ENCODE measurements at places on chromosomes 1 and 21.

DNA sequence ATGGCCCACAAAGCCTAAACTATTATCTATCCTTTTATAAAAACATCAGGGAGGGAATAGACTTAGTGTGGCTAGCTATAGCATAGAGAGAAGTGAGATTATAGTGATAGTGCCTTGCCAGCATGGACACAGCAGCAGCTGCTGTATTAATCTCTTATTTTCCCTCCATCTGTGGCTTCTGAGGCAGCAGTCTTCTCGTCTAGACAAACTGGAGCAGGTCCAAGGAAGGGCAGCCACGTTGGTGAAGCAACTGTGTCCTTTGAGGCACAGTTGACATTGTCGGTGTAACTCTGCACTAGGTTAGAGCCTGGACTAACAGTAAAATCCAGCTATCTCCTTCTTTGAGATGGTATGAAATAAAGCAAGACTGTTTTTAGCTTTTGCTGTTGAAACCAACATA, 131.3 kb downstream of the CACHD1 start:
- DNase-seq, result no peak

- DNase-seq, result no peak
Observed at GRCh38 chr1:51551081-51551480, 32.0 kb upstream of the EPS15 start.

DNA sequence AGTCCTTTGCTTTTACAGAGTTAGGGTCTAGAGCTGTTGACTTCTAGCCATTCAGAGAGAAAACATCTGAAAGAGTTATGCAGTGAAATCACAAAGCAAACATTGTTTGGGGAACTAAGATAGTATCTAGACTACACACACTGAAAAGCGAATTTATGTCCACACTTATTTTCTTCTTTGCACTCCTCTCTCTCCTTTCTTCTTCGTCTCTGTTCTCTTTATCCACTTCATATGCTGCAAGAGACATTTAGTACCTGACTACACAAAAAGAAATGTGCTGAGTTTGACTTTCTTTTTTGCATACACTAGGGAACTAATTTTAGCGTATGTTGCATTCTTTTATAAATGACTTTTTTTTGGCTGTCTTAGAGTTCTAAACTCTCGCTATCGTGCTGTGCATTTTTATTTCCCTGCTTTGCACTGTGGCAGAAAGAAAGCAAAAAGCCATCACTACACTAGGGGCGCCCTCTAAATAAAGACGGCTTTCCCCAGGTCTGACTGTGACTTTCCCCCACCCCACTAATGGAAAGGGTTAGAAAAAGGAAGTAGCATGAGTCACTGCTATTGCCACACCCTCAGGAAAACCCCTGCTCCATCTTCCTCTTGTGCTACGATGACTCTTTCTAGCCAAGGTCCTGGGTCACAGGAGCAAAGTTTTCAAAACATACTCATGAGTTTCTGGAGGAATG, 65.7 kb downstream of the MAP3K7CL start:
- peak; percentile 87 for DNase-seq

DNA sequence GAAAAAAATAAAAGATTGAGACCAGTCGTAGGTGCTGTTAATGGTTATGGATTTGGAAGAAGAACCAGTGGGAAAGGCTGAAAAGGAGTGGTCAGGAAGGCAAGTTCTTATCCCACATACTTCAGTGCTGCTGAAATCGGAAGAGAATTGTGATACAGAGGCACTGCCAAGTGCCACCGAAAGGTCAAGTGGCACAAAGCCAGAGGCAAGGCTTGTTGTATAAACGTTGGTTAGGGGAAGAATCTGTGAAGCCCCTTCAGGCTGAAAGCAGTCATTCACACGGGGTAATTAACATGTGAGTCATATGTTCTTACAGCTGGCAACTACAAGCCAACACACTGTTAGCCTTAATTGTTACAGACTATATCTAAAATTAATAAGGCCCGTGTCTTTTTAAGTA, 48.8 kb downstream of the ZBTB40 start:
- no peak for DNase-seq

DNA sequence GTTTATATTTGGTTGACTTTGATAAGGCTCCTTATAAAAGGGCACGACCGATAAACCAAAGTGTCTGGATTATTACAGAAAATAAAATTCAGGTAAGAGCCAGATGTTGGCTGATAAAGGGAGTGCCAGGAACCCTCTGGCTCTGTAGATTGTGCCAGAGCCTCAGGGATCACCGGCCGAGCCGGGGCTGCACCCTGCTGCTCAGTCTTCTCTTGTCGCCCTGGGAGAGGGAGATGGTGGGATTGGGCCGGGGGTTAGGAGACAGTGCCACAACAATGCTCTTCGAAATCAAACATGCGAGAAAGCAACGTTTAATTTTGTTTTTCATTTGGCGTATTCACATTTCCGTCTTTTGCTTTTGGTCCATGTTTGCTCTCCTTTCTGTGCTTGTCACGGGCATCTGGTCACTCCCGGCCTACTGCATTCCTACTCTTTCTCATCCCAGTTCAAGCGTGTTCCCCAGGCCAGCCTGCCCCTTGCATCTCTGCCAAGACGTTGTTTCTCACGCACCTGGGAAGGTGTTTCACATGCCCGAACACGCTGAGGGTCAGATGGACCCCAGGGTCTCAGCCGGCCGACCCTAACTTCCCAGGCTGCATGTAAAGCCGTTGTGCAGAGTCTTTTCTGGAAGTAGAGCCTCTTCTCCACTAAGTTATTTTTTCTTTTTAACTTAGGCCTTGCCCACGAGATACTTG, 18.8 kb upstream of the C2CD2 start:
- DNase-seq, result no peak

GRCh38 chr21:40130476-40130875, 263.2 kb downstream of the PCP4 start:
- no peak for DNase-seq

- no peak for DNase-seq
Observed at GRCh38 chr1:156367383-156368156, 1.4 kb upstream of the RHBG start.

DNA sequence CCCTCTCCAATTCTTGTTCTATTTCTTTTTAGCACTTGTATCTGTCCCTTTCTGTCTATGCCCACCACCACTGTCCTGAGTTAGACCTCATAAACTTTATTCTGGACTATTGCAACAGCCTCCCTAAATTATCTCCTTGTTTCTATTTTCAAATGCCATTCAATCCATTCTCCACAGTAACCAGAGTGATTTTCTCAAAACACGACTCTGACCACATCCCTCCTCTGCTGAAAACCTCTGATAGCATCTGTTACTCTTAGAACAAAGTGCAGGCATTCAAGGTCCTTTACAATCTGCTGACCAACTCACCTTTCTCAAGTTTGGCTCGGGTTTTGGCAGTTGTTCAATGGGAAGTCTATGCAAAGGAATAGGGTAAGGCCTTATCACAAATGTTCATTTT, 22.8 kb upstream of the GPX7 start:
- DNase-seq, result no peak

DNA sequence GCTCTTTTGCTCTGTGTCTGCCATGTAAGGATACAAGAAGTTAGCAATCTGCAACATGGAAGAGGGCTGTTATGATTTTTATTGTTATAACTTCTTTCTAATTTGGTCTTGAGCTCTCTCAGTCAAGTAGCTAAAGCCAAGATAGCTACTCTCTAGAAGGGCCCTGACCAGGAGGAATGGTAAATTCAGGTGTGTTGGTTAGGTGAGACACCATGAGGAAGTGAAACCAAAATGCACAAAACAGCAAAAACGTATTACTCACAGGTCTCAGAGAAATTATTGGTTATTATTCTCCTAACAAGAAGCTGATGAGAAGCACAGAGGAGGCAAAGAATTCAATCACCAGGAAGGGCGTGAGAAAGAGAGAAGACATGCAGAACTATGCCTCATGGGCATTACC, 51.8 kb upstream of the INSL5 start:
- DNase-seq, result no peak

GRCh38 chr1:152185544-152186391, 26.7 kb upstream of the RPTN start:
- DNase-seq, result peak; percentile 65

- DNase-seq, result no peak
Observed at GRCh38 chr1:205568469-205569361, 63.1 kb downstream of the ELK4 start.

- no peak for DNase-seq
Observed at GRCh38 chr1:220121791-220122530, 28.0 kb downstream of the IARS2 start.

DNA sequence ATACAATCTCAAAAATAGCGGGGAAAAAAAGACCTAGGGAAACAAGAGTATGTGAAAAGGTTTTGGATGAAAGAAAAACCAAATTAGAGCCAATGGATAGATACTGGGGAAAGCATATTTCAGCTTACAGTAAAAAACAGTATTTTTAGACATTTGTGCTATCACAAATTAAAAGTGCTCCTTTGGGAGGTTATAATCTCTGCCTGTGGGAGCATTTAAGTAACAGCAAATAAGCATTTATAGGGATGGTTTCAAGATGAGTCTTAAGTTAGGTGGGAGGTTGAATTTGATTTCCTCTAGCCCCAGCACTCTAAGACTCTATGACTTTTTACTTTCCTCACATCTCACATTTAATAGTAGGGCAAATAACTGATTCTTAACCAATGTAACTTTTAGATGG, 79.6 kb upstream of the SLFNL1 start:
- no peak for DNase-seq

- DNase-seq, result peak; percentile 93
Observed at GRCh38 chr1:39183503-39184353, 20.8 kb upstream of the MACF1 start.

DNA sequence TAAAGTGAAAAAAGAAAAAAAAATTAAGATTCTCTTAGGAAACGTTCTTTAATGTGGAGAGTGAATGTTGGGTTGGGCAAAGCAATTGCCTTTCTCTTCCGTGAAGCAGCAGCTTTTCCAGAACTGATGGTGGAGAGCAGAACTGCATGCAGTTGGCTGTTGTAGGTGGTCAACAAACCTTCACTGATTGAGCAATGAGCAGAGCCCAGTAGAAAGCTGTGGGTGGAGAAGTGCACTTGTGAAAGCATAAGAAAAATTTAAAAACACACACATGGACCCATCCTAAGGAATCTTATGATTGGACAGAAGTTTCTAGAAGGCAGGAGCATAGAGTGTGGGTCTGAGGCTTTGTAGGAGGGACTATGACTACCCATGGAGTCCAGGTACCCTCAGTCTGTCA, 4.5 kb downstream of the PRELP start:
- DNase-seq, result no peak

GRCh38 chr21:38814126-38815059, 8.7 kb downstream of the ETS2 start:
- DNase-seq, result no peak

DNA sequence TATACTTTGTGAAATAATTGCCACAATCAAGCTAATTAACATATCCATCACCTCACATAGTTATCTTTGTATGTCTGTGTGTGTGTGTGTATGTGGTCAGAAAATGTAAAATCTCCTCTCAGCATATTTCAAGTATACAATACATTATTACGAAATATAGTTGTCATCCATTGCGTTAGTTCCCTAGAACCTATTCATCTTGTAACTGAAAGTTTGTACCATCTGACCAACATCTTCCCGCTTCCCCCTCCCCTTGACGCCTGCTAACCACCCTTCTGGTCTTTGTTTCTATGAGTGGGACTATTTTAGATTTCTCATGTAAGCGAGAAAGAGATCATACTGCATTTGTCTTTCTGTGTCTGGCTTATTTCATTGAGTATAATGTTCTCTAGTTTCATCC, 455.3 kb downstream of the KCNT2 start:
- DNase-seq, result no peak

DNA sequence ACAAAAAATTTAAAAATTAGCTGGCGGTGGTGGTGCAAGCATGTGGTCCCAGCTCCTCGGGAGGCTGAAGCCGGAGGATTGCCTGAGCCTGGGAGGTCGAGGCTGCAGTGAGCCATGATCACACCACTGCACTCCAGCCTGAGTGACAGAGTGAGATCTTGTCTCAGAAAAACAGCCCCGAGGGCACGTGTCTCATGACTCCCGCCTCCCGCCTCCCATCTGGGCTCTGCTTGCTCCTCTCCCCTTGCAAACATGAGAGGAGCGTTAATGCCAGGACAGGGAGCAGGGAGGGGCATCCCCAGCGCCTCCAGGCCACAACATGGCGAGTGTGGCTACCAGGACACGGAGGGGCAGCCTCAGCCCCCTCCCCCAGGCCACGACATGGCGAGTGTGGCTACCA, 28.3 kb downstream of the FAAP20 start:
- DNase-seq, result no peak

GRCh38 chr1:32928715-32929114, 27.5 kb upstream of the TMEM54 start:
- no peak for DNase-seq

- DNase-seq, result no peak
Observed at GRCh38 chr1:17768651-17769241, 13.6 kb downstream of the ACTL8 start.

DNA sequence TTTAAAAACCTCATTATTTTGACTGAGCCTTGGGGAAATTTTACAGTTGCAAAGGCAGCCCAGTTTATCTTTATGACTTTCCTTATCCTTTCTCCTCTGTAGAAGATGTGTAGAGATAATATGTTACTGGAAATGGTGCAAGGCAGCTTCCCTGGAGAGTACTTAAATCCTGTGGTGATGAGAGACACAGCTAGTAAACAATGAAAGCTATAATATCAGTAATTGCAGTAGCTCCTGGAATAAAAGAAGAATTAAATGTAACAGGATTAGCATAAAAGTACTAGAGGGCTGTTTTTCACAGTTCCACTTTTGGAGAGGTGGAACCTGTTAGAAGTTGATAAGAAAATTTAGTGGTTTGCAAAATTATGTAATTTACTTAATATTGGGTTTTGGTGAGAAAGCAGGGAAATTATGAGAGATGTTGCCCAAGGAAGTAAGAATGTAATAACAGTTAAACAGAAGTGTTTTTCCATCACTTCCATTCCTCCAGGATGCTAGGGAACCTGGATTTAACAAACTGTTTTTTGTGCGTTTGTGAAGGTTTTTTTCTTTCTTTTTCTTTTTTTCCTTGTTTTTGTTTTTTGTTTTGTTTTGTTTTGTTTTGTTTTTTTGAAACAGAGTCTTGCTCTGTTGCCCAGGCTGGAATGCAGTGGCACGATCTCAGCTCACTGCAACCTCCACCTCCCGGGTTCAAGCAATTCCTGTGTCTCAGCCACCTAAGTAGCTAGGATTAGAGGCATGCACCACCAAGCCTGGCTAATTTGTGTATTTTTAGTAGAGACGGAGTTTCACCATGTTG, 15.7 kb upstream of the EDEM3 start:
- no peak for DNase-seq

GRCh38 chr1:99782397-99782796, 16.0 kb upstream of the FRRS1 start:
- no peak for DNase-seq

DNA sequence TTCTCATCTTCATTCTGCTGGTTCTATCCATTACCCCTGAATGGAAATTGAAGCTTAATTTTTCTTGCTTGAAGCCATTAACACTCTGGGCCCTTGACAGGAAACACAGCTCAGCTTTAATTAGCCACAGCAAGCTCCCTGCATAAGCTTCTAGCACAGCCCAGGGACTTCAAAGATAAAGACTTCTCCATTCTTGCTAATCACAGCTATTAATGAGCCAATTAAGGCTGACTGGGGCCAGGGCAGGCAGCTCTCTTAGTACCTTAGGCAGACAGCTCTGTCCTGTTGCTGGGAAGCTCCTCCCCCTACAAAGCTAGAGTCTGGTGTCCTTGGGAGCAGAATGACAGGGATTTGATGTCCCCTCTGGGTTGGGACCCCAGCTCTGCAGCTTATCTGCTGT, 27.9 kb upstream of the TRABD2B start:
- DNase-seq, result no peak

- no peak for DNase-seq
Observed at GRCh38 chr1:169118227-169118626, 11.7 kb downstream of the ATP1B1 start.
